Mesenteric fat pad (tissue), 1 donor: ENCODE measurements at places on chromosomes 7 and 10.

- DNase-seq = no peak
These were observed 236.5 kb downstream of the RELN start for GRCh38 chr7:103752995-103753394.

DNA sequence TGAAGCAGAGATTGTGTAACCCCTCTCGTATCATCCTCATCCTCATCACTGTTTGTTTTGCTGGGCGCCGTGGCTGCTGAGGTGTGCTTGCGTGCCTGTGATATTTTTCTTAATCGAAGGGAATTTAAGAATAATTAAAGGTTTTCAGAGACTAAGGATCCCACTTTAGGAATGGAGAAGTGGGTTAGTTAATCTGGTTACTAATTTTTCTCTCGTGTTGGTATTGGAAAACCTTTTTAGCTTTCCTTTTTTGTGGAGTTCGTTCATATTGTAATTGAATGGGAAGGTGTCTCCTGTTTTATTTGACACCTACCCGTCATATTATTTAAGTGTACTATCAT is 1.3 kb downstream of the UBN2 start:
- no peak for DNase-seq

DNA sequence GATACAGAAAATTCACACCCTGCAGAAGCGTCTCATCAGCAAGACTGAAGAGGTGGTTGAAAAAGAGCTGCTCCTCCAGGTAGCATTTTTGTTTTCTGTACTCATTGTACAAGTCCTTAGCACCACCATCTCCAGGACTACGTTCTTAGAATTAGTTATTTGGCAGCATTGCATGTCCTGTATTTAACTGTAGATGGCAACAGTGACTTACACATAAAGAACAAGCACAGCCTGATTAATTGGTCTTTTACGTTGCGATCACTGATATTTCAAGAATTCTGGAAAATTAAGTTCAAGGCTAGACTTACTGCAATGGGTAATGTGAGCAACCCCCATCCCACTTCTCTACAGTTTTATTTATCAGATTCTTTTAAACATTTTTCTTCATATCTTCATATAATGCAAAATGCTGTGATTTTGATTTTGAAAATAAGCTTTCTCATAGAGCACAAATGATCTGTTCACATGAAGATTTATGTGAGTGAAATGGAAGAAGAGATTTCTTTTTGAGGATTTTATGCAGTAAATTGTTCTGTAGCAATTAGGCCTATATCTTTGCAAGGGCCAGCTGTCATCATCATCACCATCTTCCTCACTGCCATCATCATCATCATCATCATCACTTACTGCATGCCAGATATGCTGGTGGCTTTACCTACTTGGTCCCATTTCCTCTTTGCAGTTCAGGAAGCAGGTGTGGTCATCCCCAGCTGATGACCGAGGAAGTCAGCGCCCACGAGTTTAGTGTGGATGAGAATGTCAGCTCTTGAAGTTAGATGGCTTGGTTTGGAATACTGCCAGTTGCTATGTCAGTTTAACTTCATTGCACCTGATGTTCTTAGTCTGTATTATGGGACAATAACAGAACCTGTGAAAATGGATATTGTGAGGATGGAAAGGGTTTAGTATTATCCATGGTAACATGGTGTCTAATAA is 53.4 kb downstream of the CFAP58 start:
- DNase-seq = no peak

- DNase-seq = no peak
These were observed 28.6 kb downstream of the NAMPT start for GRCh38 chr7:106256144-106256543.

- DNase-seq = no peak
These were observed 61.7 kb upstream of the PAX2 start for GRCh38 chr10:100683545-100684300.

GRCh38 chr7:9189703-9190102 is 756.3 kb downstream of the NXPH1 start:
- peak; percentile 35 for DNase-seq

DNA sequence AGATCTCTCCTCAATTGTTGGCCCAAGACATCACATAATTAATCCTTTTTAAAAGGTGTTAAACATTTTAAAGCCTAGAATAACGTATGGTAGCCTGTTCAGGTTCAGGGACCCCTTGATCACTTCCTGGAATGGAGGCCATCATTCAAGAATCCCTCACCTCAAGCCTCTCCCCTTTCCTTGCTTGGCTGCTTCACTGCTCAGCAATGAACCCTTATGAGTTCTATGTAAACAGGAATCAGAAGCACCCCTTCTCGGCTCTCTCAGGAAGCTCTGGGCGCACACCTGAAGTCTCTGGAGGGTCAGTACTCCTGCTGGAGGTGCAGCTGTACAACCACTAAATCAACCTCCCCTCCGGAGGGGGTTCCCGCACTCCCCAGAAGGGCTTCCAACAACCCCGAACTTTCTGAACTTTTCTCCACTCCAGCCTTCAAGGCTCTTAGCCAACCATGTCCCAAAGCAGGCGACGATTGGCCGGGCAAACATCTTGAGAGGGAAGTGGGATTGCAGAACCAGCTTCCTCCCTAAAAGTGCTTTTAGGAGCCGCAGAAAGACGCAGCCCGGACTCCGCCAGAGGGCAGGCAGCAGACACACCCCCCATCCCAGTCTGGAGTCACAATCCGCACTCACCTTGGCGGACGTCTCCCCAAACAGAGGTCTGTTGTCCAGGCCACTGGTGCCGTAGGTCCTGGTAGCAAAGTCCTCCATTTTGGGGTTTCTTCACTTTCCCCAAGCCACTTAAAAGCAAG is 562 bp downstream of the TMEM243 start:
- DNase-seq = no peak

- no peak for DNase-seq
These were observed 334.1 kb upstream of the C7orf33 start for GRCh38 chr7:148256433-148256832.

GRCh38 chr10:73879296-73880173 is 5.2 kb upstream of the CAMK2G start:
- peak; percentile 96 for DNase-seq

- no peak for DNase-seq
These were observed 29.0 kb downstream of the KIAA1217 start for GRCh38 chr10:24237801-24238395.

DNA sequence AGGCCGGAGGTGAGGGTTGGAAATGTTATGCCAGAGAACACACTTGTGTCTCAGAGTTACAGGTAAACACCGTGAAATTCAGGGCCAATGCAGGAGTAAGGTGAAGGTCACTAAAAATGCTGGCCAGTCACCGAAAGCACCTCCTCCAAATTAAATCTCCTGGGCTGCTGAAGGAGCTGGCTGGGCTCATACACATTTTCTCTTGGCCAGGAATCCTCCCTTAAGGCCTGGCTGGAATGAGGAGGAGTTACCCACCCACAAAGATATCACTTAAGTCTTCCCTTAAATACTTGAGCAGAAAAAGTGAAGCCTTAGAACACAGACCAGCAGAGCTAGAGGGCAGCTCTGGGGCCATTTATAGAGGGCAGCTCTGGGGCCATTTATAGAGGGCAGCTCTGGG is 46.3 kb downstream of the HTRA1 start:
- no peak for DNase-seq

- no peak for DNase-seq
These were observed 357.6 kb upstream of the PCDH15 start for GRCh38 chr10:55158633-55159032.

DNA sequence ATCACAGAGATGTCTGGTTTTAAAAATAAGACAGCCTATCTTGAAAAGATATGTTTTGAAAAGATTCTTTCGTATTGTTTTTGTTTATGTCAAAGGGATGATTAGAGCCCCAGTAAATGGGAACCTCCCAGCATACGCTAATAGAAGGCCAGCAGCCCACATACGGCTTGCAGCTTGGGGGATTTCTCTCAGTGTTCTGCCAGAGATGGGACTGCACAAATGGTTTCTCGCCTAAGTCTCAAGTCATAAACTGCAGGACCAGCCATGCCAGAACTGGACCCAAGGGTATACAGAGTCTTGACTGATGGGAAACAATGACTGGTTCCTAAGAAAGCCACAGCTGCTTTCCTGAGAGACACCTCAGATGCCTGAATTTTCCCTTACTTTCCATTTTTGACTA is 306.9 kb upstream of the DGKB start:
- no peak for DNase-seq

GRCh38 chr7:23418046-23418445 is 52.2 kb downstream of the IGF2BP3 start:
- DNase-seq = no peak

- no peak for DNase-seq
These were observed 1066.0 kb upstream of the CELF2 start for GRCh38 chr10:9951481-9952257.

DNA sequence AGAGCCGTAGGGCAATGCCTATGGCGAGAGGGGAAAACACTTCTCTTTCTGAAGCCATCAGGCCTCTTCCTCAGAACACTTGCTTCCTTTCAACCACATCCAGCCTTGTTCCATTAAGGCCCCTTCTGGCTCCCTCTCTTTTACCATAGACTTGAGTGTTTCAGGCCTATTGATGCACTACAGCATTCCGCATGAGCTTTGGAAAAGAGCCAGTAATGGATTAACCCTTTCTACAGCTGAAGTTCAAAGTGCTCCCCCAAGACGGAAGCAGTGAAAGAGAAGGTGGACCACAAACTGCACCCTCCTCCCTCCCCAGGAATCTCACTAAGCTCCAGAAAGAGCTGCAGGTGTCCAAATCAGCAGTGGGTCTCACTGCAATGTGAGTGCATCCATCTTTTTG is 102.7 kb upstream of the C7orf33 start:
- DNase-seq = no peak

DNA sequence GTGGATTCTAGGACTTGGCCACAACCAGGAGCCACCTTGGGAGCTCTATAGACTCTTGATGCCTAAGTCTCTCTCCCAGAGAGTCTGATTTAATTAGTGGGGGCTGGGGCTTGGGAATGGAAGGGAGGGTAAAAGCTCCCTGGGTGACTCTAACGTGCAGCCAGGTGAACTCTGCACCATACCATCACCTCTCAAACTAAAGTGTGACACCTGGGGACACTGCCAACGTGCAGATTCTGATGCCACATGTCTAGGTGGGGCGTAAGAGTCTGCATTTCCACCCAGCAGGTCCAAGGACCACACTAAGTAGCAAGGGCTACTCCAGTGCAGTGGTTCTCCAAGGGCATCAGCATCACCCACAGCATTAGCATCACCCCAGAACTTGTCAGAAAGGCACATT is 28.3 kb downstream of the LRRC20 start:
- DNase-seq = no peak

DNA sequence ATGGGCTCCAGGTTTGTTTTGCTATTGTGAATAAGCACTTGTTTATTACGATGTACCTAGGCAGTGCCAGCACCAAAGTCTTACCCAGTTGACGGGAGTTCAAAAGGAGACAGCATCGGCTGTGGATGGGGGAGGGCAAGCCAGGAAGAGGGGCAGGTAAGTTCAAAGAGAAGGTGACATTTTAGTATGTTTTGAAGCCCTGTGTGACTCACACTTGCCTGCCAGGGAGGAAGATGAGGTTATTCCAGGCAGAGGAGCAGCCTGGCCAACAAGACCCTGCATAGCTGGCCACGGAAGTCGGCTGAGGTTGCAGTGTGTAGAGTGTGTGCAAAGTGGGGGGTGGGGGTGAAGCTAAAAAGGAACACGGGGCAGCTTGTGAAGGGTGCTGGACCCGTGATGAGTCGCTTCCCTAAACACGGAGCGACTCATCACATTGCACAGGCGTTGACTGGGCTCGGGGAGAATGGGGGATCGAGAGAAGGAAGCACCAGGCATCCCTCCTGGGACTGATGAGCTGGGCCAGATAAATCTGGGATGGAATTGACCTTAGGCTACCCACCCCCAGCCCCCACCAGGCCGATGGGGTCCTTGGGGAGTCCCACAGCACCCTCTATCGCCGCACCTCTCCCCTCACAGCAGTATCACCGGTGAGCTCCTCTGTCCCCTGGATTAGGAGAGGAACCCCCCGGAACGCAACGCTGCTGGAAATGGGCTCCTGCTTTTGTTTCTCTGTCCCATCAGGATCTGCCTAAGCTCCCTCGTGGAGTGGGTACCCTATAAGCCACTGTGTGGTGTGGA is 97.9 kb upstream of the IKZF1 start:
- DNase-seq = no peak

DNA sequence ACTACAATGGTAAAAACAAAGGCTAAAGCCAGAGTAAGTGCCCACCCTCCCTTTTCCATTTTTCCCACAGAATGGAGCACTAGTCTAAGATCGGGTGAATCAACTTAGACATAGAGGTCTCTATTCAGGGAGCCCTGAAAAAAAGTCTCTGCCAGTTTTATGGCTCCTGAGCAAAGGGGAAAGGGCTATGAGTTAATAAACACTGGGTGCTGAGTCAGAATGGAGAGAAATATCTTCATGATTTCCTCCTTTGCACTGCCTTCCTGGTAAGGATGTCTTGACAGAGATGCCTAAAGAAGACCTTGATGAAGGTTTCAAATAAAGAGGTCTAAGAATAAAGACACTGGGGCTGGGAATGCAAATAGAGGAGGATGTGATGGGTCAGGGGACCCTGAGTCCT is 607.4 kb upstream of the MBL2 start:
- no peak for DNase-seq

DNA sequence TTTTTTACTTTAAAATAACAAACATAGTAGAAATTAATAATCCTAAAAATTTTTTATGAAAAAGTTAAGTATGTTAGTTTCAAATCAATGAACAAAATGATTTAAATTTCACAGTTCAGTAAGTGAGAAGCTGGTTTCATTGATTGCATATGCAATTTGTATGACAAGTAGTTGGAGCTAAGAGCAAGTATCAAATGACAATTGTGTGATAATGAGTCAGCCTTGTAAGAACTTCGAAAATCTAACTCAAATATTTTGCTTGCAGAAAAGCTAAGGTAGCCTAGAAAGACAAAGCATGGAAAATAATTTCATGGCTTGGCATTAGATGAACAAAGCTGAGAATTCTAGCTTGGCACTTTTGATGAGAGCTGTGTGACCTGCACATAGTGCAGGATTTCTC is 111.5 kb downstream of the HDAC9 start:
- DNase-seq = no peak

DNA sequence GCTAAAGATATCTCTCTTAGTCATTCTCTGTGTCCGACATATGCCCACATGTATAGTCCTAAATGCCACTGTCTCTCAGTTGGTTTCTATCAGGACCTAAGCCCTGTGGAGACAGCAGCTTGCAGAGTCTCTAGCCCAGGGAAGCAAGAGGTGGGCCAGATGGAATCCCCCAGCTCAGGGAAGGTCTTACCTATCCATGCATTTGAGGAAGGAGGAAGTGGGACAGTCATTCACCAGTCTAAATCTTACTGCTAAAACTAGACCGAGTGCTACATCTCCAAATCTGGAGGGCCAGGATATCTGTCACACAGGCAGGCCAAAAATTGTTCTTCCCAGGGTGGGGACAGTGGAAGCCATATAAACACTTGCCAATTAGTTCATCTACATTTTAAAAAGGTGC is 26.4 kb upstream of the HERPUD2 start:
- no peak for DNase-seq
